ENCODE measurements at places on chromosomes 11 and 22.

- DNase-seq: peak; percentile 26
These were observed 605.0 kb upstream of the CADM1 start for GRCh38 chr11:116109228-116109627.

DNA sequence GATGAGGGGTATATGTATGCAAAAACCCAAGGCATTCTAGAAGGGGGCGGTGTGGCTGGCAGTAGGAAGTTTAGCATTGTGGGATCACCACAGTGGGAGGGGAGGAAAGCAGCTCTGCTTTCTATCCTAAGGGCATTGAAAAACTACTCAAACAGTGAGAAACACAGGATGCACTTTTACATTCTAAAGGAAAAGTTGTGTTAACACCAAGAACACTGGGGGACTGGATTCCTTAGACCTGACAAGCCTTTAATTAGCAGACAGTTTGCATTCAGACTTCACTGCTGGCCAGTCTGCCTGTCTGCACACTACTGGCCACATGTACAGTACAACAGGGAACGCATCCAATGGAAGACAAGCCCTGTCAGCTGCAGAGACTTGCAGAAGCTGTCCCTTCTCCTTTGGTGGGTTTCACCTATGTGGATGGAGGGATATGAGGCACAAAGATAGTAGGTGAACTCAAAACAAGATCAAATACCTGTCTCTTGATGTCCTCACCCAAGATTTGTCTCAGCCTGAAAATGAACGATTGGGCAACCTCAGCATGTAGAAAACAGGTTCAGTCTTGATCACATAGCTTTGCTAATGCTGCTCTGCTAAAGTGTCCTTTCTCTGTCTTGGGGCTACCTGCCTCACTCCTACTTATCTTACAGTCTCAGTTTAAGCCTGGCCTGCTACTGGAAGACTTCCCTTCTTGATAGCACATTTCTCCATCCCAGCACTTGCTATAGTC lies 64.8 kb downstream of the TENM4 start:
- DNase-seq: no peak

DNA sequence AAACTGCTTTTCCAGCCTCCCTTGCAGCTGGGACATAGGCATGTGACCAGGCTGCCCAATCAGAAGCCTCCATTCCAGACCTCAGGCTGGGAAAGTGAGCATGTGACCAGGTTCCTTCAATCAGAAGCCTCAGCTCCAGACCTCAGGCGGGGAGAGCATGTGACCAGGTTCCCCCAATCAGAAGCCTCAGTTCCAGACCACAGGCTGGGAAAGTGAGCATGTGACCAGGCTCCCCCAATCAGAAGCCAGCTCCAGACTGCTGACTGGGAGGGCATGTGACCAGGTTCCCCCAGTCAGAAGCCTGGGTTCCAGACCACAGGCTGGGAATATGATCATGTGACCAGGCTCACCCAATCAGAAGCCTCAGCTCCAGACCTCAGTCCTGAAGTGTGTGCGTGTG lies 11.7 kb upstream of the IL2RB start:
- DNase-seq: no peak

DNA sequence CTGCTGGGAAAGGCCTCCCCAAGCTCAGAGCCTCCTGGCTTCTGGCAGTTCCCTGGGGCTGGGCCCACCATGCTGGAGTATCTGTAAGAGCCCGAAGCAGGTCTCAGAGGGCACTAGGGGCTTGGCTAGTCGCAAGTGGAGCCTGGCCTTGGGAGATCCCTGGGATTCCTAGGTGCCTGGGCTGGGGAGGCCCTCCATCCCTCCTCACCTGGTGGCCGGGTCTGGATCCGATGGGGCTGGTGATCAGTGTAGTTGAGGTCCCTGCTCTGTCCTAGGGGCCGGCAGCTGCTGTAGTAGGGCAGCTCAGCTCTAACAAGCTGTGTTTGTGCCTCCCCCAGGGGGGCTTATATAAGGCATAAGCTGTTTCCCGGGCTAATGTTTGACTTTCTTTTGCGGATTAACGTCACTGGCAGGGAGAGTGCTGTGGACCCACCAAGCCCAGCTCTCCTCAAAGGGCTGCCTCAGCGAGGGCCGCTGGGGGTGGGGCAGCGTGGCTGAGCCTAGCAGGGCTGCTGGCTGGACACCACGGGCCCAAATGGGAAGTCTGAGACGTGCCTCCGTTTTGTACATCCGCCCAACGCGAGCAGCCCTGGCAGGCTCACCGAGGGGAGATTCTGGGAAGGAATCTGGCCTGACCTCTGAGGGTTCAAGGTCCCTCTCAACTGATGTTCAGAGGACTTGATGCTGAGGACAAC lies at the start of gene SLC22A8:
Gene SLC22A8 (minus strand): TSS at position 321 of the 695 bp plus-strand sequence. CDS start 883 bp downstream, outside the sequence.
- no peak for DNase-seq

GRCh38 chr11:119382101-119382500 lies 611 bp upstream of the USP2 start:
- DNase-seq: no peak

- DNase-seq: no peak
These were observed 600 bp upstream of the RAB6A start for GRCh38 chr11:73761403-73761945.

DNA sequence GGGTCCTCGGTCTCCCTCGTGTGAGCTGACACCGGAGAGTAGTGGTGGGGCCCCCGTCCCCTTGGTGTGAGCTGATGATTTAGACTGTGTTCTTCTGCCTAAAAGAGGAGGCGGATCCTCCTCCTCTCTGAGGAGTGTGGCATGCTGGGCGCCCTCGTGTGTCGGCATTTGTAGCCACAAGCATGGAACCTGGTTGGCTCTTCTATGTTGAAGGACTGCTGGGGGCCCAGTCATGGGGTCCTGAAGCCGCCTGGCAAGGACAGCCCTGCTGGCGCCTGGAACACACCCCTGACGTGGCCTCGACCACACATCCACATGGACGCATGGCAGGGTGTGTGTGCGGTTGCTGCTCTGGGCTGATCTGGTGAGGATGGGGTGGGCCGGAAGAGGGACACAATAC lies 50.2 kb downstream of the AP2A2 start:
- DNase-seq: no peak

GRCh38 chr11:34650528-34650927 lies 29.6 kb downstream of the EHF start:
- DNase-seq: no peak

DNA sequence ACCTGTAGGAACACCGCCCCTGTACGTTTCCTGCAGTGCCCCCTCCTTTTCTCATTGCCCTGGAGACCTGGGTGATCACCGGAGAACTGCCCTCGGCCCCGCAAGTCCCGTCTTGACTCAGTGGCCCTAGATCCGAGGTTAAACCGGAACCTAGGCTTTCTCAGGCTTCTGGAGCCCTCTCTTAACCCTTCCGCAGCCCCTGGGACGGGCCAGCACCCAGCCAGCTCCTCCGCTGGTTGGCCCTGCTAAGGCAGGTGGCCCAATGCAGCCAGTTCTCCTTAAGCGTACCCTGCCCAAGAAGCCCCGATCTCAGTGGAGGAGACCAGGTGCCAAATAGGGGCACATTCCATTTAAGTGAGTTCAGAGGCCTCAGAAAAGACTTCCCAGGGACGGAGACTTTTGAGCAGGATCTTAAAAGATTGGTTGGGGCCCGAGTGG lies 776 bp downstream of the NLRX1 start:
- DNase-seq: peak; percentile 6

DNA sequence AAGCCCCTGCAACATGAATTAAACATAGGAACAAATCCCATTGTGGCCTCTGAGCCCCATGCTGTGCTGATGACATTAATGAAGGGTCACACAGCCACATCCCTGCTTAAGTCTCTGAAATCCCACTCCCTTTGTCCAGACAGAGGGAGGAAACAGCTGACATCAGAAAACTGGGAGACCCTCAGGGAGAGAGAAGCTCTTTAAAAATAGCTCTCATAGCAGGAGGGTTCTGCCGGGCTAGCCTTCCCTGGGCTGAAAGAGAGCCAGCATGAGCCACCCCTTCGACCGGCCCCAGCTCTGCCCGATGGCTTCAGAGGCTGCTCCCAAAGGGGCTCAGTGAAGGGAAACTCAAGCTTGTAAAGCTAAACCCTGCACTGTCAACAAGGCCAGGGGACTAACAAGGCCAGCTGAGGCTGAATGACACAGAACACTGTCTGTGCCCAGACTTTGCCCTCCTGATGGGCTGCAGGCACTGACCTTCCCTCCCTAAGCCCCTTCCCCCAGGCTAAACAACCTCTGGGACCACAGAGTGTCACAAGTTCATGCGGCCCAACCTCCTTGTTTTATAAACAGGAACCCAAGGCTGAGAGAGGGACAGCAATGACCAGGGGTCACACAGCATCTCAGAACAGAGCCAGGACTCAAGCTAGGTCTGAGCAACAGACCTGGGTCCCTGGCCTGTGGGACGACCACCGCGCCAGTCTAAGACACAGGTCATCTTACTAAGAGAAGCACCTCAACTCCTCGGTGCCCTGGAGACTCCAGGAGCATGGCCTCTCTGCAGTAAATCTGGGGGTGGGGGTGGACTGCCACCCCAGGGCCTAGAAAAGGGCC lies 163.8 kb downstream of the CHST1 start:
- no peak for DNase-seq

GRCh38 chr11:70536051-70536877 lies 137.9 kb downstream of the CTTN start:
- DNase-seq: no peak

DNA sequence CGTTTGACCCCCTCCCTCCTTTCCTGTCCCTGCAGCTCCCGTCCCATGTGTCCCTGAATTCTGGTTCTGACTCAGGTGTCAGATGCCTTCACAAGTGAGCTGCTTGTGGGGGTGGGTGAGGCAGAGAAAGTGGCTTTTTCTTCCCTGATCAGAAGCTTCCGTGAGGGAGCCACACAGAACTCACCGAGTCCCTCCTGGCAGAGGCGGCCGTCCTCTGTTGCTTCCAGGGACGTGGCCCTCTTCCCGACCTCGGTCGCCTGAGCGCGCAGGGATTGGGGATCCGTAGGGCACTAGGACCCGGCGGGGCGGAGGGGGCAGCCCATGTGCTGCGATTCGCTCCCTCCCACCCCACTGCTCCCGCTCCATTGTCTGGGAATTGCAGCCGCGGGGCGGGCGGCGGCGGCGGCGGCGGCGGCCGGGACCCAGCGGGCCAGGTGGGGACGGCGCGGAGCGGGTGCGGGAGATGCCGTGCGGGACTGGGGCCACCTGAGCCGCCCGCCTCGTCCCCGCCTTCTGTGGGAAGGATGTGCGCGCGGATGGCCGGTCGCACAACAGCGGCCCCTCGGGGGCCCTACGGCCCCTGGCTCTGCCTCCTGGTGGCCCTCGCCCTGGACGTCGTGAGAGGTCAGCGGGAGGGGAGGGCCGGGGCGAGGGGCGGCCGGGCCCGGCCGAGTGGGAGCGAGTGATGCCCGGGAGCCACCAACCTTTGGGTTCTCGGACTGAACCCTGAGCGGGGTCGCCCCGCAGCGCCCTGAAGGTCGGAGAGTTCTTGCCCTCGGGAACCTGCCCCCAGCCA lies at the start of gene TMEM132A:
Gene TMEM132A (plus strand): TSS at position 351 of the 796 bp plus-strand sequence. CDS start 174 bp downstream, at position 525.
- no peak for DNase-seq

- no peak for DNase-seq
These were observed 662.6 kb downstream of the NTM start for GRCh38 chr11:132033051-132033450.

DNA sequence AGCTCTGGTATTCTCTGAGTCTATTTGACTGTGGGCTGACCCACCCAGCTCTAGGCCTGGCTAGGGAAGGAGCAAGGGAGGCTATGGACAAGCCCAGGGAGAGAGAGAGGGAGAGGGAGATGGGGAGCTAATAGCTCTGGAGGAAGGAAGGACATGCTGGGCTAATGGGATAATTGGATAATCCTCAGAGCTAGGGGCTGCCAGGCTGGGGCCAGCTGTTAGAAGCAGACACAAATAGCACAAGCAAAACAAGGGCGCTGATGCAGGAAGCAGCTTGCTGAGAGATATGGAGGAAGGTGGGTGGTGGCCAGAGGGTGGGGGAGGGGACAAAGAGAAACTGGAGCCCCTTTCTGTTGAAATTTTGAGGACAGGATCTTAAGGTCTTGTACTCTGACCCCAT lies 23.2 kb downstream of the ADORA2A start:
- no peak for DNase-seq

DNA sequence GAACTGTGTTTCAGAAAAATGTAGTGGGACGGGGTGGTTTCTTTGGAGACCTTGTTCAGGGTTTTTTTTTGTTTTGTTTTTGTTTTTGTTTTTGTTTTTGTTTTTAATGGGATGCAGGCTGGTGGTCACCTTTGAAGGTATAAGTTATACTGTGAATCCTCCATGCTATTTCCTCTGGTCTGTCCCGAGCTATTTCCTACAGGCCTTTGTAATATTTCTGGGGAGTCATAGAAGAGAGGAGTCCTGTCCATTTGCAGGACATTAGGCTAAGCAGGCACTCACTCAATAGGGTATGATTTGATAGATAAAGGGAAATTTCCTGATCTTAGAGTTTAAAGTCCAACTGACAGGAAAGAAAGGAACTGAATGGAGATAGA lies 78.0 kb downstream of the TRAF6 start:
- DNase-seq: no peak

GRCh38 chr11:120952461-120953434 lies 71.2 kb upstream of the TBCEL start:
- DNase-seq: peak; percentile 30

GRCh38 chr22:46125816-46126765 lies 24.2 kb upstream of the PPARA start:
- no peak for DNase-seq

- DNase-seq: no peak
These were observed 627.3 kb downstream of the METTL15 start for GRCh38 chr11:28735511-28735910.

- no peak for DNase-seq
These were observed 658 bp downstream of the ACY3 start for GRCh38 chr11:67649634-67650510.

DNA sequence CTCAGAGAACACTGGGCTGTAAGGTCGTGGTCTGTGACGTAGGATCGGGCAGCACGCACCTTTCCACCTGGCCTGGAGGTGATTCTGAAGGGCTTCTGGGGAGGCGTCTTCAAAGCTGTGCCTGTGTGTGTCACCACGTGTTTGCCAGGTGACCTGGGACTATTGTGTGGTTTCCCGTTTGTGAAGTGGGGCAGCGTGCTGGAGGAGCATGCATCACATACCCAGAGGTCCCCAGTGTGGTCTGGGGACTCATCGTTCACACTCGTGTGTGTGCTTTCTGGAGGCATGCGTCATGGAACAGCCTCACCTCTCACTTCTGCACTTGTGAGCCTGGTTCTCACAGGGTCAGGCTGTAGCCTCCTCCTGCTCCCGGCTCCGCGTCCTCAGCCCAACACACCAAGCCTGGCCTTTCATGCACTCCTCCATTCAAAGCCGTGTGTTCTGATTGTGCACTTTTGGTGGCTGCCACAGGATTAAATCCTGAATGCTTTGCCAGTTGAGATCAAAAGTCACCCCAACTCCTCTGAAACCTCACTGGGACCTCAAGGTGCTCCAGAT lies 106.3 kb downstream of the KCNQ1OT1 start:
- no peak for DNase-seq

DNA sequence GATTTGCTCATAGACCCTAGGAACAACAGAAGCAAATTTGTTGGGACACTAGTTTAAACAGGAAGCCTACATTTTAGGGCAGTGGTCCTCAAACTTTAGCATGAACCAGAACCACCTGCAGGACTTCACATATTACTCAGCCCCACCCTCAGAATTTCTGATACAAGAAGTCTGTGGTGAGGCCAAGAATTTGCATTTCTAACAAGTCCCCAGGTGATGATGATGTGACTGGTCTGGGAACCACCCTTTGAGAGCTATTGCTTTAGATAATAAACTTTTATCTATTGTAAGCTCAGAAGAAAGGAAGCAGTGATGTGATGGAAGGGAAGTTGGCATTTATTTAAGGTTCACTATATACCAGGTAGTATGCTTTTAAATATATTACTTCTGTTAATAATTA lies 194.0 kb downstream of the FAM181B start:
- no peak for DNase-seq

Data from non-pigmented ciliary epithelial cell (primary cell).